ENCODE measurements at places on chromosomes 3 and 15.
A peak's percentile ranks its signal among the peaks of the same experiment; 100 is the strongest.

DNA sequence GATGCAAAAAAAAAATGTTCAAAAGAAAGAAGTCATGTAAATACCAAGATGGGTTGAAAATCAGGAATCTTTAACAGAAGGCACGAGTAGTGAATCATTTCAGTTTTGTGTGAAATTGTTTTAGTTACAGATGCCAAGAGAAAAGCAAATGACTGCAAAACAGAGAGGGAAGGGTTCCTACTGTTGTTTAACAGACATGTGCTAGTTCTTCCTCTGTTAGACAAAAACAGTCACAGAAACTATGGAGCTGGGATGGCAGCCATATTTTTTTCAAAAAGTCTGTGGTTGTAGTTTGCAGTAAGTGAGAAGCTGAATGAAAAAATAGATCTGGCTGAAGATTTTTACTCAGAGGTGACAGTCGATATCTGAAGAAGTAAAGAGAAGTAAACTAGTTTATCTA lies 511.9 kb downstream of the ZIC1 start:
- no peak for DNase-seq

- DNase-seq: no peak
Observed at GRCh38 chr3:128970740-128971047, 23.2 kb downstream of the CFAP92 start.

DNA sequence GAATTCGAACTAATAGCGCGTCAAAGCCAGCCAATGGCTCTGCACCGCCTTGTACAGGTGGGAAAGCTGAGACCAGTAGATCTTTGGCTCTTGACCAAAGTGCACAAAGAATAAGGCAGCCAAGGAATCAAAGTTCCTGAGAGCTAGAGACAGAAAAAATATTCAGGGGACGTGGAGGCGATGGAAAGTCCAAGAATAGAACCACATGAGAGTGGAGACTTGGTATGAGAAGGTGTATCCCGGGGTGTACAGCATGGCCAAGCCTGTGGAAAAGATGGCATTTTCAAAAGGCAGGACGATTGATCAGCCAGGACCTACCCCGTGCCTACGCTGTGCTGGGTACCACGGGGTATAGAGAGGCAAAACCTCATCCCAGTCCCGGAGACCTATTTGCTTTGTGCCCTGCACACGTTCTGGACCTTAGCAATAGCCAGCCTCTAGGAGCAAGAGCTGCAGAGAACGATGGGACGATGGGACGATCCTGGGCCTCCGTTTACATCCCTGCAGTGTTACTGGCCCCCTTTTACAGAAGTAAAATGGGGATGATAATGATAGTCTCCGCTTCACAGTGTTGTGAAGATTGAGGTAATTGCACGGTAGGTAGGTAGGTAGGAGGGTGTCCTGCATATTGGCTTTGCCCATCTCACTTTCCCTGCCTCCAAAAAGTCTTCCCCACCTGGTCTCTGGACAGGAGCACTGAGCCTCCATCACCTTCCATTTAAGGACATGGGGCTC lies 583 bp upstream of the RBSN start:
- no peak for DNase-seq

DNA sequence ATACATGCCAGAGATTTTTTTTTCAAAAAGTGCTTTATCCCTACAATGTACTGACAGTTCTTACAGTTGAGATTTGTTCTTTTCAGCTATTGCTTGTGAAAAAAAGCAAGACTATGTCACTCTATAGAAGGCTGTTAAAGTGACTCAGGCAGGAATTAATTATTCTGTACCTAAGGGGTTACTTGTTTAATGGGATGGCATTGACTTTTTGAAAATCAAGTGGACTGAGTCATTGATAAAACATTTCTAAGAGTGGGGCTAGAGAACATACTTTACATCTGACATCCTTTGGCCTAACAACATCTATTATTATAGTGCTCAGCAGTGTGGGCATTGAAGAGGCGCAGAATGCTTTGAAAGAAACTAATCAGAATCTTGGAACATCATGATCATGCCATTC lies 34.3 kb downstream of the INTS14 start:
- peak; percentile 31 for DNase-seq

Data from non-pigmented ciliary epithelial cell (primary cell).